ENCODE measurements at places on chromosomes 1 and 21.

DNA sequence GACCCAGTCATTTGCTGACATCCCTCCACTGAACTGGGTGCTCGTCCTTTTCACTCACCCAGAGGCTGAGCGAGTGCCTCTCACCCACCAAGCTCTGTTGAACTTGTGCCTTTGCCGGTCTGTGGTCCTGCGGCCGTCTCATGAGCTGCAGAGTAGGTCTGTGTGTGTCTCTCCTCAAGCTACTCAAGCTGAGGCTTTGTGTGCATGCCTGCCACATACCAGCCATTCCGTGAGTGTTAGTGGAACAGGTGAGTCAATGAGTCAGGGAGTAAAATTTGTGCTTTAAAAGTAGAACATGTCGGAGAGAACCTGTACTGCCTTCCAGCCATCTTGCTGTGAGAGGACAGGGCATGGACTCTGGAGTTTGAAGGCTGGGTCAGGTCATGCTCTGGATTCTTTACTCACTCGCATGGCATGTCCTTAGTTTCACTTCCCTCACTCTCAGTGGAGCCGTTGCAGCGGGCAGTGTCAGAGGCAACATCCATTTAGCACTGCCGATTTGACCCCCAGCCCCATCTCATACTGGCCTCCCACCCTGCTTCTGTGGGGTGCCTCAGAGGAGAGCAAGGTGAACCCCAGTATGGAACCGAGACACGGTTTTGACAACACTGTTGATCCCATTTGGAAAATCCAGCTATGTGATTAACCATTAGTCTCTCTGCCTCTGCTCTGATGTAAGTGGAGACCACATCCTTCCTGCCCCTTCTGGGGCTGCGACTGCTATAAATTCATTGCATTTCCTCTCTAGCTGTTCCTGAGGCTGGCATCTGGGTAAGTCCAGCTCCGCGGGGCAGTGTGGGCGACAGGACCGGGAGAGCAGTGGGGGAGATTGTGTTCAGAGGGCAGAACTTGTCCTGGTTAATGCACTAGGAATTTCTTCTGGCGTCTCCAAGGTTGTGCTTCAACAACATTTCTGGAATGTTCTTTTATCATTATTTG lies at the start of gene NLRP3:
NLRP3 (plus strand) TSS at position 751 of the 939 bp plus-strand sequence. CDS start 2,628 bp downstream, outside the sequence.
- DNase-seq, result no peak

- no peak for DNase-seq
Measured at GRCh38 chr21:28239340-28239739, 753.3 kb downstream of the LTN1 start.

- DNase-seq, result no peak
Measured at GRCh38 chr21:41830764-41831452, 48.2 kb downstream of the PRDM15 start.

- DNase-seq, result peak; percentile 16
Measured at GRCh38 chr1:152244576-152245273, 20.7 kb upstream of the HRNR start.

DNA sequence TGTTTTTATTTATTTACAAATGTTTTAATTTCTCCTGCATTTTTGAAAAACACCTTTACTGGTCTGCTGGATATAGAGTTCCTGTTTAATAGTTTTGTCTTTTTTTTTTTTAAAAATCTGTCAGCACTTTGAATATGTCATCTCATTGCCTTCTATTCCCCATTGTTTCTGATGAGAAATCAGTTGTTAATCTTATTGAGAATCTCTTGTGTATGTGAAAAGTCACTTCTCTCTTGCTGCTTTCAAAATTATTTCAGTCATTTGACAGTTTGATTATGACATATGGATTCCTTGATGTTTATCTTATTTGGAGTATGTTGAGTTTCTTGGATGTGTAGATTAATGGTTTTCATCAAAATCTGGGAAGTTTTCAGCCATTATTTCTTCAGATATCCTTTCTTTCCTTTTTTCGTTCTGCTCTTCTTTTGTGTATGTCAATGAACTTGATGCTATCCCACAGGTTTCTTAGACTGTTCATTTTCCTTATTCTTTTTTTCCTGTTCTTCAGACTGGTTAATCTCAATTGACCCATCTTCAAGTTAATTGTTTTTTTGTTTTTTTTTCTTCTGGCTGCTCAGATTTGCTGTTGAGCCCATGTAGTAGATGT lies 51.2 kb upstream of the CCDC190 start:
- peak; percentile 10 for DNase-seq

- DNase-seq, result no peak
Measured at GRCh38 chr1:54291276-54292001, 91.5 kb downstream of the MRPL37 start.

DNA sequence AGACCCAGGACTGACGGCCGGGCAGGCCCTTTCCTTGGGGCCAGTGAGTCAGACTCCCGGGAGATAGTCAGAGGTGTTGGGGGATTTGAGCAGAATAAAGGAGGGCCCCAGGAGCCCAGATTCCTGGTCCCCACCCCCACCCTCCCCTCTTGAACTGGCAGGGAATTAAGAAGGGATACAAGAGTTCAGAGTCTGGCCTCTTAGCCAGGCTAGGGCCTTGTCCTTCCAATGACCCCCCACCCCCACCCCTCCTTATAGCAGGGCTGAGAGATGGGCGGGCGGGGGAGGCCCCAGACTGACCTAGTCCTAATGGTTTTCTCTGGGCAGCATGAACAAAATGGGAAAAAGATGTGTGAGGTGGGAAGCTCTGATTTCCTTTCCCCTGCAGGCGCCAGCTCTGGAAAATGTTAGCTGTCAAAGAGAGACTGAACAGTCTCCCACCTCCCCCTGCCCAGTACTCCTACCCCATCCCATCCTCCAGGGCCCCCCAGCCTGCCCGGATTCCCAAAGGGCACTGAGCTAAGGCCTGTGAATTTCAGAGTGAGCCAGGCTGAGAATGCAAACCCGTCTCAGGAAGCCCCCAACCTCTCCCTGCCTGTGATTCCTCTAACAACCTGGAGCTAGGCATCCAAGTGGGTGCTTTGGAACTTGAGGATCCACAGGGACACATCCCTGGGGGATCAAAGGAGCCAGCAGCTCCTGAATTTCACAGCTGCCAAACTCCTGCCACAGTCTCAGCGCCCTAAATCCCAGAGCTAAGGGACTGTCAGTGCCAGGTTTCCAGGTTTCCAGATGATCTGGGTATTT lies 5.8 kb upstream of the CRABP2 start:
- peak; percentile 58 for DNase-seq

- peak; percentile 8 for DNase-seq
Measured at GRCh38 chr1:63950023-63950422, 176.2 kb downstream of the ROR1 start.

DNA sequence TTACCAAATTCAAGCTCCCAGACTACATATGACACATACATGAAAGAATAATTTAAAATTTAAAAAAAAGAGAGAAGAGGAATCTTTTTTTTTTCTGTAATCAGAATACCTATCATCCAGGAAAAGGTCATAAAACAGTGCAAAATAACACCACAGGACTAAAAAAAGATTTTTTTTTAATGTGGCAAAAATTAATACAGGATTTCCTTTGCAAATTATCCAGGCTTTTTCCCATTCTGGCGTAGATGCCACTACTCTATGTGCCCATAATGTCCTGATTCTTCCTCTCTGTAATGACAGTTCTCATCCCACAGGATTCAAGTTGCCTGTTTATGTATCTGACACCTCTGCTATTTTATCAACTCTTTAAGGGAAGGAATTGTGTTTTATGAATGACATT lies 429.6 kb downstream of the SMYD3 start:
- no peak for DNase-seq

- DNase-seq, result no peak
Measured at GRCh38 chr1:112356765-112357164, 39.2 kb upstream of the CTTNBP2NL start.

- no peak for DNase-seq
Measured at GRCh38 chr1:43069461-43070050, 102.5 kb downstream of the EBNA1BP2 start.

DNA sequence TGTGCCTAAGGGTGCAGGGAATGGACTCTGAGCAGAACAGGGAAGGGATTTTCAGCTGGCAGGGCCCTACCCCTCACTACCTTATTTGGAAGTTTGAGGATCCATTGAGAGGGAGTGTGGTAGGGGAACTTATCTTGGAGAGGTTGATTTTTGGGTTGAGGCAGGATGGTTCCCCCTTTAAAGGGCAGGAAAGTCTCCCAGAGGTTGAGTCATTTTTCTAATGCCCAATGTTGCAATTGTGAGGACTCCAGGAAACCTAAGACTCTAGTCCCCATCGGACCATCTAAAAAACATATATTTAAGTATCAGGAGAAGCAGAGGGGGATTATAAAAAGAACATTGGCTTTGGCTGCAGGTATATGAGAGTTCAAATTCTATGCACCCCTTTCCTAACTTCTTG lies 47.3 kb downstream of the SAMD13 start:
- DNase-seq, result no peak

GRCh38 chr1:182616130-182617013 lies 12.2 kb upstream of the RGS16 start:
- DNase-seq, result peak; percentile 85

- DNase-seq, result peak; percentile 70
Measured at GRCh38 chr1:232620356-232620969, 9.5 kb downstream of the SIPA1L2 start.

DNA sequence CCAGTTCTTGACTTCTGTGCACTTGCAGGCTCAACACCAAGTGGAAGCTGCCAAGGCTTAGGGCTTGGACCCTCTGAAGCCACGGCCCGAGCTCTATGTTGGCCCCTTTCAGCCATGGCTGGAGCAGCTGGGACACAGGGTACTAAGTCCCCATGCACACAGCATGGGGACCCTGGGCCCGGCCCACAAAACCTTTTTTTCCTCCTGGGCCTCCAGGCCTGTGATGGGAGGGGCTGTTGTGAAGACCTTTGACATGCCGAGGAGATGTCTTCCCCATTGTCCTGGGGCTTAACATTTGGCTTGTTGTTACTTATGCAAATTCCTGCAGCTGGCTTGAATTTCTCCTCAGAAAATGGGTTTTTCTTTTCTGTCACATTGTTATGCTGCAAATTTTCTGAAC lies 59.8 kb downstream of the DISC1 start:
- no peak for DNase-seq

GRCh38 chr1:246151796-246152434 lies 355.2 kb downstream of the SMYD3 start:
- DNase-seq, result no peak

DNA sequence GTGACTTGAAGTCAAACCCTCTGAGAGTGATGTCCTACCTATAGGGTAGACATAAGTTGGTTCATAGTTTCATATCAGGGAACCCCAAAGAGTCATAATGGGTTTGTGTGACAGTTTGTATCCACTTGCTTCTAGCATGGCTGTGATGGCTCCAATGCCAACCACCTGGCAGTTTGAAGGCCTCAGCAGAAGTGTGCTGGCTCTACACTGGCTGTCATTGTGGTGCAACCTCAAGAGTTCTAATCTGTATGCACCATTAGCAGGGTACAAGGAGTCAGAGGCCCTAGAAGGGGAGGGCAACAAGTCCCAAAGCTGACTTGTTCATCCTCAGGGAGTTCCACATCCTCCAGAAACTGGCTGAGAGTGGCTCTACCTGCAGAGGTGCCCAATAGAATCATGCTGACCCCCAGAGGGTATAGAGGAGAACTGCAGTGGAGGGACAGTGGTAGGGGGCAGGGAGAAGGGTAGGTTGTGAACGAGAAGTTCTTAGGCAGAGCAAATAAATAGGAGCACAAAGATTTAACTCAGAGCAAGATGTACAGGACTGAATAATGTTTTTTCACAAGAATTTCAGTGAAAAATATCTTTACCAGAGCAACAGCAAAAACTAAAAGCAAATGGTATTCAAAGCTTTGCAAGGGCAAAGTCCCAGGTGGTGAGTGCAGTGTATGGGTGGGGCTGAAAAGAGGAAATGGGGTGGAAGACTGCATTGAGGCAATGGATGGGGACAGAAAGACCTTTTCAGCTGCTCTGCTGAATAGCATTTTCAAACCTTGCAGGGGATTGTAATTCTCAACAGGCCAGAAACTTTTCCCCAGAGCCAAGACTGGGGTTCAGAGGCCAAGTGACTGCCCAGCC lies 3.2 kb downstream of the FCRL2 start:
- no peak for DNase-seq

GRCh38 chr1:198007687-198008607 lies 90.8 kb downstream of the LHX9 start:
- peak; percentile 82 for DNase-seq

DNA sequence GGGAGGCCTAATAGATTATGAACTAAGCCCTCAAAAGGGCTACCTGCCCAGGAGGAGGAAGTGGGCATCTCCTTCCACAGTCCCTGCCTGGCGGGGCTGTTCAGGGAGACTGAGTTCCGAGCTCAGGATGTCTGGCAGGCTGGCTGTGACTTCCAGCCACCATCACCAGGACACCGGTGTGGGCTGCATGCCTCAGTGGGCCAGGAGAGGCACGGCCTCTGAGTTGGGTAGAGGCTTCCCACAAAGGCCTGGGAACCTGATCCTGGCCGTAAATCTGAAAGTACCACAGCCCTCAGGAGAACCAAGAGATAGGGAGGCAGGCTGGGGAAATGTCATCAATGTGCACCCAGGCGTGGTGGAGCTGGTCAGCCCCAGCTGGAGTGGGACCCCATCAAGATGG lies 29.1 kb downstream of the NTPCR start:
- DNase-seq, result no peak
